GM12878 (cell line): ENCODE measurements at places on chromosomes 4 and X. TPM values are rescaled to one million over a fixed set of nuclear protein-coding genes. Genes with fewer than 3 reads are reported as not detected.

DNA sequence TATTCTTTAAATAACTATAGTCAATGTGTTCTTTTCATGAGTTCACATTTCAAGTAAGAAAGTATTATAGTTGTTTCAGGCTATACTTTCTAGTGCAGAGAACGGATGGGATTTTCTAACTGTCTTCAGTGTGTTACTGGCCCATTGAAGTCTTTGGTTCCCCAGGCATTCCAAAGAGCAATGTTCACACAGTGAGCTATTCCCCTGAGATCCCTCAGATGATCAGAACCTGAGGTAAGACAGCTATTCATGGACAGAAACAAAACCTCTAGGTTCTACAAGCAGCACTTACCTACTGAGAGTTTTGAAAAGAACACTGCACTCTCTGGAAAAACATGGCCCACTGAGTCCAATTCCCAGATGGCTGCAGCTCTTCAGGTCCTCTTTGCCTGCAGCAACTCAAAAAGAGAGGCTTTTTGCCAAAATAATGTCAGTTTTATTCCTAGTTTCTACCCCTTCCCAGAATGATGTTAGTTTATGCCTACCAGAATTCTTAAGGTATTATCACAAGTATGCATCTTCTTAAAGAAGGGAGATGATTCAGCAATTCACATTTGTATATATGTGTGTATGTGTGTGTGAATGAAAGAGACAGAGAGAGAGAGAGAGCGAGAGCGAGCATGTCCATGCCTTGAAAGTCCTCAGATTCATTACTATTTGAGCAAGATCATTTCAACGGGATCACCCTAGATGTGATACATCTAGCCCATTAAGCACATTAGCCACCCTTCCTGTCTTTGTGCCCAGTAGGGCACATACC, 146.1 kb downstream of the PDHA2 start:
- DNase-seq, result no peak

DNA sequence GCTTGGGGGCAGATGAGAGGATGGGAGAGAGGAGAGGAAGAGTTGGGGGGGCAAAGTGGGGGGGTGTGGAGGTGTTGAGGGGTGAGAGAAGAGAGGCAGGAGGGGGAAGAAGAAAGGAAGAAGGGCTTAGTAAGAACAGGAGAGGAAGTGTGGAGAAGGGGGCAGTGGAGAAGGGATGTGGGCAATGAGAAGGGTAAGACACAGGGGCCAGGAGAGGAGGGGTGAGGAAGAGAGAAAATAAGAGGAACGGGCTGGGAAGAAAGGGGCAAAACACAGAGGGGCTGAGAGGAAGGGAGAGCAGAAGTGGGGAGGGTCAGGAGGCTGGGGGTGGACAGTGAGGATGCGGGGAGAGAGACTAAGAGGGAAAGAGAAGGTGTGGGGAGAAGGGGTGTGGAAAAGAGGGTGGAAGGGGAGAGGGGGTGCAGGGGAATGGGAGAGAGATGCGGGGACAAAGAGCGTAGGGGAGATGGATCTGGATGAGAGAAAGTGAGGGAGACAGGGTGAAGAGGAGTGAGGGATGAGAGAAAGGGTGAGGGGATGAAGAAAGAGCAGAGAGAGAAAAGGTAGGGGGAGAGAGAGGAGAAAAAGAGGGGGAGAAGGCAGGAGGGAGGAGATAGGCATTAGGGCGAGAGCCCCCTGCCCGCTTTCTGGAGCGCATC, 12.9 kb downstream of the SH3KBP1 start:
- DNase-seq, result no peak

DNA sequence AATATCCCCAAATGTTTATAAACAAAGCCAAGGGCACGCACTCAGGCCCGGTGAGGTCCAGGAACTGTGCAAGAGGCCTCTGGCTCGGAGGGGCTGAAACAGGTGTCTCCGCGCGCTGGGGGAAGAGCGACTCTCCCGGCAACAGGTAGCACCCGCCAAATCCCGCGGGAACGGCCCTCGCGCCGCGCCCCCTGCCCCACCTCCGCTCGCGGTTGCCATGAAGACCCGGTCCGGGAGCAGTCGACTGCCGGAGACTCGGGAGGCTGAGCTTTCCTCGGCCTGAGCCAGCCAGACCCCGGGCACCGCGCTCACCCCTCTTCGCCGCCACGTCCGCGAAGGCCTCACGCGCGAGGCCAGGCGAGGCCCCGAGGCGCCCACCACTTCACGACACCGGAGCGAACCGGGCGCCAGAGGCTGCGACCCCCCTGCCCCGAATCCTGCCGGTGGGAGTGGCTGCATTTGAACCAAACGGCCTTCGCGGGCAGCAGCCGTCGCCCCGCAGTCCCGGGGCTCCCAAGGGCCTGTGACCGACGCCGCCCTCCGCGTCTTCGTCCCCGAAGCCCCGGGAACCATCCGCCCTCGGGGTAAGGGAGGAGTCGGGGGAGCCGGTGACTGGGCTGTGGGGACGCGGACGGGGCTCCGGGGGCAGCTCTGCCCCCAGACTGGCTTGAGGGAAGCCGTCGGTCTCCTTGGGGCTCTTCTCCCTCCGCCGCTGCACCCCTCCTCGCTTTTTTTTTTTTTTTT, at the start of gene NSUN7:
TSS of gene NSUN7 (plus strand) at position 239 of the 744 bp plus-strand sequence. CDS start 739 bp downstream, outside the sequence.
- DNase-seq, result no peak

DNA sequence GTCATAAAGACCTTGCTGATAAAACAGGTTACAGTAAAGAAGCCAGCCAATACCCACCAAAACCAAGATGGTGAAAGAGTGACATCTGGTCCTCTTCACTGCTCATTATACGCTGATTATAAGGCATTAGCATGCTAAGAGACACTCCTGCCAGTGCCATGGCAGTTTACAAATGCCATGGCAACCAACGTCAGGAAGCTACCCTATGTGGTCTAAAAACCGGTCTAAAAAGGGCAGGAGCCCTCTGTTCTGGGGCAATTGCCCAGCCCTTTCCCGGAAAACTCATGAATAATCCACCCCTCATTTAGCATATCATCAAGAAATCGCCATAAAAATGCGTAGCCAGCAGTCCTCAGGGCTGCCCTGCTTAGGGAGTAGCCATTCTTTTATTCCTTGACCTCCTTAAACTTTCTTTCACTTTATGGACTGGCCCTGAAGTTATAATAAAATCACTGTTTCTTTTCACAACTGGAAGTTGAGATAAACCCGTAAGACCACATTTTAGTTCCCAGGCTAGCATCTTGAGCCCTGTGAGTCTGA, 260.5 kb upstream of the FAT1 start:
- DNase-seq, result no peak

GRCh38 chr4:110247591-110247990, 49.2 kb upstream of the ELOVL6 start:
- no peak for DNase-seq

GRCh38 chrX:40176351-40177116, 78.8 kb upstream of the BCOR start:
- no peak for DNase-seq

DNA sequence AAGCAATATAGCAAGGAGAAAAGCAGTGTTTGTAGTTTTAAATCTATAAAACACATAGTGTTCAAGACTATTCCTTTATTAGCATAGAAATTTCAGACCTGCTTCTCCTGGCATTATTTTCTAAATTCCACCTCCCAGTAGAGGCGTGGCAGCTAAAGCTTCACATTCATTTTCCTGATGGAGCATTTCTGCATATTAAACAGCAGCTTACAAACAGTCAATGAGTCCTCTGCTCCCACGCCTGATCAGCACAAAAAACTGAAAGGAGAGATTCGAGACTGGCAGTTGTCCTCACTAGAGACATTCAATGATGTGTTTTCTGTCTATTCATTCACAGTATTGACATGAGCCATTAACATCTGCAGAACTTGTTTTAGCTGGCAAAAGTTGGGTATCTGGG, 61.4 kb downstream of the SHISA3 start:
- no peak for DNase-seq

DNA sequence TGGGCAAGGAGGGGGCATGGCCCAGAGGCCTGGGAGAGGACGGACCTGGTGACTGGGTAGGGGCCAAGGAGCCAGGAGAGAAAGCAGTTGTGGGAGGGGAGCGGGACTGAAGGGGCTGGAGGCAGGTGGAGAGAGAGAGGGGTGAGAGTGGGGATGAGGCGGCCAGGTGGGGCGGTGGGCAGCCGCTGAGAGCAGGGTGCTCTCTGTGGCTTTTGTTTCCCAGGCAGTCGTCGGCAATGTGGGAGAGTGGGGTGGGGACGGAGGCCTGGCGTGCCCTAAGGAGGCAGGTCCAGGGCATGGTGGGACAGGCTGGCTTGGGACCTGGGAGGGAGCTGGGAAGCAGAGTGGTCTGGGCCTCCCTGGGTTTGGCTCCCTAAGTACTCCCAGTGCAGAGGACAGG, 3.2 kb upstream of the ATP2B3 start:
- DNase-seq, result no peak

DNA sequence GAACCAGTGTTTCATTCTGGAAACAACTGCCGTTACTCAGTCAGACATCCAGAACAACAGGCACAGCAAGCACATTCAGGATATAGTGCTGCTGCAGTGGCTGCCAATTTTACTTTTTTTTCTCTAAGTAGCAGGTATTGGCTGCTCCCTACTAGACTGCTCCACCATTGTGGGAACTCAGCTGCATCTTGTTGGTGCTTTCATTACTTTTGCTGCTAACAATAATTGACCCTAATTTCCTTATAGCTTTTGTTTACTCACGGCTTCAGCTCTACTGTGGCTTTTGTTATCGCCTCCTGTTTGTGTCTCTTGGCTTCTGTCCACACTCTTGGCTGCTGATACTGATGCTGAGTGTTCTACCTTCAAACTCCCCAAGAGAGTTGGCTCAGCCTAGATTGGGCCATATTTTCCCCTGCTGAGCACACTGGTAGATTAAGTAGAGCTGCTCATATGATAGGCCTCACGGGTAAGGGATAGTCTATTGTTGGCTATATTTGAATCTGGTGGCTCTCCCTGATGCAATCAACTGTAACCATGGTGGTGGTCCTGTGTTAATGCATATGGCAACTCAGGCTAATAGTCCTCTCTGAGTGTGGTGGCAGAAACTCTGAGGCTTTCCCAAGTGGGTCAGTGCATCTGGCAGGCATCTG, 44.5 kb upstream of the IL2 start:
- DNase-seq, result no peak

DNA sequence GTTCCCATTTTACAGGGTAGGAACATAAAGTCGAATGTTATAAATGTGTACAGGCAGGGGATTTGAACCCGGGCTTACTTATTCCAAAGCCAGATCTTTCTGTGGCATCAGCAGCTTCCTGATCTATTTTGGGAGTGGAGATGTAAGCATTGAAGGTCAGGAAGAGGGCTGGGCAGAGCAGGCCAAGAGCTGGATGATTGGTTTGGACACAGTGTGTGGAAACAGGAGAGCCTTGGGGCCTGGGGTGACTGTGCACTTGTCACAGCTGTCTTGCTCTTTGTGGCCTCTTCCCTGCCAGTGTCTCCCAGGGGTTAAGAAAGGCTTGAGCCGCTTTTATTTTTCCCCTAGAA, 127.9 kb upstream of the ENPP6 start:
- DNase-seq, result no peak

- DNase-seq, result no peak
Observed at GRCh38 chr4:139808381-139808807, 142.8 kb downstream of the MGST2 start.

DNA sequence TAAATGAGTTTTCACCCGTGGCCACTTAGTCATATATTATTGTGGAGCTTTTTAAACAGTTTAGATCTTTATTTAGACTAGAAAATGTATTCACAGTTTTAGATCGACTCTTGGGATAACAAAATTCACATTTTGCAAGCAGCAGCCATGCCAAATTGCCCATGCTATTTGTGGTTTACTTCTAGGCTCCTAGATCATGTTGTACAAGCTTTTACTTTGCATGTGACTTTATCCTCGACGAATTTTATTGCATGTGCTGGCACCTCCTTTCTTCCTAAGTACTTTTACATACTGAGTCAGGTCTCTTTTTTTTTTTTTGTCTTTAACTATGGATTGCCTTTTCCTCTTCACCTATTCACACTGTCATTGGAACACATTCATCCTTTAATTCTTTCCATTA, 23.2 kb downstream of the BBS12 start:
- no peak for DNase-seq

DNA sequence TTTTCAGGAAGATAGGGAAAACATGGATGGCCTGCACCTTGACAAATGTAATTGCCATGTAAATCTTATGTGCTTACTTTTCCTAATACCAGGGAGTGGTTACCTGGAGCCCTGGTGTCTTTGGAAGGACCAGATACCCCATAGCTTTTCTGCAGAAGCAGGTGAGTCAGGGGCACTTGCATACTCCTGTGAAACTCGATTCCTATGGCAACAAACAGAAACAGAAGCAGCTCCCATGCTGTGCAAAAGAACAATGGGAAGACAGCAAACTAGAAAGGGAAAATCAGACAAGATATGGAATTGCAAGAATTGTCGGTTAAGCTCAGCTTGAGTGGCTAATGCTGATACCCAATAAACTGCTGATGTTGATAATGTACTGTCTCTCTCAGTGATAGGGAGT, 117.4 kb upstream of the AFF2 start:
- DNase-seq, result no peak

DNA sequence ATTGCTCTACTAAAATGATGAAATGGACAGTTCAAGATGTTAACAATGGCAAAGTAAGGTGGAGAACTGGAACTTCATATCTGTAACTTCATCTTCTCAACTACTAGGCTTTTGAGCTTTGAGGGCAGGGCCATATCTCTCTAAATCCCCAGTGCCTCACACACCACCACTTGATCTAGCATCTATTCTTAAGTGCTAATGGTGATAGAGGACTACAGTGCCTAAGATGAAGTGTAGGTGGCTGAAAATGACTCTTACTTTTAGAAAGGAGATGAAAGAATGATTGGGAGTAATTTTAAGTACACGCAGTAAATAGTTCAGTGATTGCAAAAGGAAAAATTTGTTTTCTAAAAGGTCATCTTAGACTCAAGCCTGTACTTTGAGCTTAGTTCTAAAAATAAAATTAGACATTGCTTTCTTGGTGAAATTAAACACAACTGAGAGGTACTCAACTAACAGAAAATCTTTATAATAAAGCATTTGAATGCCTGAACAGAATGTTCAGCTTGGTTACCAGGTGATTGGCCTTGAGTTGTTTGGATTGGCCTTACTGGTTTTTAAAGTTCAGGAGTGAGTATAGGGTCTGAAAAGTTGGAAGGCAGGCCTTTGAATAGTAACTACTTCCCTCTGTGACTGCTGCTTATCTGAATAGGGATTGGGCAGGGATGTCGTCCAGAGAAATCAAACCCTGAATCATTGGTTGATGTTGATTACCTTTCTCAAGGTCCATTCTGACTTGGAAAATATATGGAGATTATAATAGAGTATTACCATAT, 45.4 kb downstream of the DIAPH2 start:
- DNase-seq, result no peak

SPIN2A gene
- 0.33 and 0.40 TPM in 2 replicates for total RNA-seq

RAB41 gene
- total RNA-seq, result not detected in 2 replicates

TMEM271 gene
- total RNA-seq, result not detected in 2 replicates

HSPA4L gene
- total RNA-seq, result 20.4 and 21.5 TPM in 2 replicates

ACTRT1 gene
- not detected in 2 replicates for total RNA-seq

PTPN13 gene
- 58.9 and 61.2 TPM in 2 replicates for total RNA-seq

RENBP gene
- 4.9 and 6.8 TPM in 2 replicates for total RNA-seq

GPR82 gene
- 0.13 and 0.28 TPM in 2 replicates for total RNA-seq

WWC2 gene
- total RNA-seq, result 0.19 and 0.72 TPM in 2 replicates
